ENCODE measurements at places on chromosomes 6 and 20.

DNA sequence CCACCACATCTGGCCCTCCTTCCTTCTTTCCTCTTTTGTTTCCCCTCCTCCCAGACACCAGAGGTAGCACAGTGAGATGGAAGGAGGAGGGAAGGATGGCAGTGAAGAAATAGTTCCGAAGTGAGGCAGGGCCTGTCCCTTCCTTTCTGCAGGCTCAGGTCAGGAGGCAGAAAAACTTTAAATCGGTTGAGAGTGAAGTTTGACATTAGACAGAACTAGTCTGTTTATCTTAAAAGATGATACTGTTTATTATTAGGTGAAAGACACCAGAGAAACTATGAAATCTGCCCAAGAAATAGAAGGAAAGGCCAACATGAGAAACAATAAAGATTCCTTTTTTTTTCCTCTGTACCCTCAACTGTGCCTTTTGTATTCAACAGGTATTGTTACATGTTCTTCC is 670.3 kb downstream of the UTRN start:
- DNase-seq: no peak

- no peak for DNase-seq
Measured at GRCh38 chr6:44925100-44925739, 402.9 kb upstream of the RUNX2 start.

DNA sequence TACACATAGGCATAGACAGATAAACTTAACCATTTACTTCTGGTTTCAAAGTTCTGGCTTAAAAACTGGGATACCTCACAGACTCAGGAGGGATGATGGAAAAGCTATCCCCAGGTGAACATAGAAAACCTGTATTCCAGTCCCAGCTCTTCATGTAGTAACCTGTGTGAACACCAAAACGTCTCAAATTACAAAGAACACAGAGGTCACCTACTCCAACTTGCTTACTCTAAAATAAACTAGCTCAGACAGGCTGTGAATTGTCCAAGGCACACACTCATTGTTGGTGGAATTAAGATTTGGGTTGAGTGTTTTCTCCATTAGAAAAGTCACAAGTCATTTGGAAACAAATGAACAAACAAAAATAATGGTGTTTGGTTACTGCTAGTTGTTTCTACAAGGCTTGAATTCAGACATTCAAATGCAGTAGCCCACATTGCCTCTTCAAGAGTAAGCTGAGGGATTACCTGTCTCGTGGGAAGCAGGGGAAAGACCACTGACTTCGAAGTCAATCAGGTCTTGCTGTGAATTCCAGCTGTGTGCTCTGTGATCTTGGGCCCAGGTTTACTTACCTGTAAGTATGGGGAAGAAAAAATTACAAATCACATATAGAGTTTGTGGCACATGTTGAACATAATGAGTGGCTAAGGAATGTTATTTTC is 48.2 kb upstream of the LRRC1 start:
- DNase-seq: no peak

GRCh38 chr20:3577366-3577765 is 85.8 kb downstream of the GFRA4 start:
- no peak for DNase-seq

GRCh38 chr6:114520976-114521375 is 178.2 kb upstream of the HS3ST5 start:
- DNase-seq: no peak

DNA sequence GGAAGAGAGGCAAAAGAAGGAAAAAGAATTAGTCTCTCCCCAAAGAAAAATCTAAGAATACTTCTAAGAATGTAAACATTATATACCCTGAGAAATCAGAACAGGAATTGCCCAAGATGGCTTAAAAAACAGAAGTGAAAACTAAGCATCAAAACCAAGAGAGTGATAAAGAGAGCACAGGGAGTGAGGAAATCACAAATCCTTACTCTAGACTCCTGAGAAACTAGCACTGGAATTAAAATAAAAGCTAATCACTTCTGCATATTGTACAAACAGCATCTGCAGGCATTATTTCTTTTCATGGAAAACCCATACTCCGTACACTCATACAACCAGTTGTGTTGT is 285.7 kb downstream of the BTBD9 start:
- no peak for DNase-seq

DNA sequence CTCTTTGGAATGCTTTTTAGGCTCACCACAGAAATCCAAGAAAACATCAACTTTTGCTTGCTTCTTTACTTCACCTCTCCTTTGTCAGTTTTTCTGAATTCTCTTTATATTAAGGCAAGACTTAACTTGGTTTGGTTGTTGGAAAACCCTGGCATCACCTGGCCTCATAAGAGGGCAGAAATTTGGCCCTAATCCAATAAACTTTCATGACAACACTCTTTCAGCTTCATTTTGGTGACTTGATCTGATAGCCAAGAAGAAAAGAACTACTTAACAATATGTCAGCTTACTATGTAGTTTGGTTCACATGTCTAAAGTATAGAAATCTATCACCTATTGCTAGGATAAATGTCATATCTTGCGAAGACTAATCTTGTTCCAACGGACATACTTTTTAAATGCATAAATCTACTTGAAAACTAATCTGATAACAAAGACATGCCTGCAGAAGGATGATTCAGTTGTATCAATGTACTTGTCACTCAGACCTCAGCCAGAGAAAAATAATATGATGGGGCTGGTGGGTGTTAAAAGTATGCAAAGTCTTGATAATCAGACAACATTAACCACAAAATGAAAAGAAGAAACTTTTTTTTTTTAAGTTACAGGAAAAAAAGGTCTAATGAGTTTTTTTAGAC is 19.3 kb upstream of the HBS1L start:
- no peak for DNase-seq

DNA sequence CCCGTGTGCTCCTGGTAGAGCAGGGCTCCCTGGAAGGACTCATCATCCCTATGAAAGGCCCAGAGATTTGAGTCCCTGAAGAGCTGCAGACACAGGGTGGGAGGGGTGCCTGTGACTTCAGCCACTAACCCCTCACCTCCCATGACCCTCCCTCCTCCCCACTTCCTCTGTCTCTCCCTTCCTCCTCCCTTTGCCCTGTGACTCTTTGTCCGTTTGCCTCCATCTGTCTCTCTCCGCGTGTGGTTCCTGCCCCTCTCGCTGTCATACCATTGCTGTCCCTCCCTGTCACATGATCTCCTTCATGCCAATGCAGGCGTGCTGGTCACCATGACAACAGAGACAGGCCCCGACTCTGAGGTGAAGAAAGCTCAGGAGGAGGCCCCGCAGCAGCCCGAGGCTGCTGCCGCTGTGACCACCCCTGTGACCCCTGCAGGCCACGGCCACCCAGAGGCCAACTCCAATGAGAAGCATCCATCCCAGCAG is 19.0 kb downstream of the EPB41L1 start:
- no peak for DNase-seq

- DNase-seq: no peak
Measured at GRCh38 chr20:7695635-7696034, 244.6 kb downstream of the HAO1 start.

GRCh38 chr6:40854592-40854991 is 184.4 kb downstream of the UNC5CL start:
- DNase-seq: no peak

DNA sequence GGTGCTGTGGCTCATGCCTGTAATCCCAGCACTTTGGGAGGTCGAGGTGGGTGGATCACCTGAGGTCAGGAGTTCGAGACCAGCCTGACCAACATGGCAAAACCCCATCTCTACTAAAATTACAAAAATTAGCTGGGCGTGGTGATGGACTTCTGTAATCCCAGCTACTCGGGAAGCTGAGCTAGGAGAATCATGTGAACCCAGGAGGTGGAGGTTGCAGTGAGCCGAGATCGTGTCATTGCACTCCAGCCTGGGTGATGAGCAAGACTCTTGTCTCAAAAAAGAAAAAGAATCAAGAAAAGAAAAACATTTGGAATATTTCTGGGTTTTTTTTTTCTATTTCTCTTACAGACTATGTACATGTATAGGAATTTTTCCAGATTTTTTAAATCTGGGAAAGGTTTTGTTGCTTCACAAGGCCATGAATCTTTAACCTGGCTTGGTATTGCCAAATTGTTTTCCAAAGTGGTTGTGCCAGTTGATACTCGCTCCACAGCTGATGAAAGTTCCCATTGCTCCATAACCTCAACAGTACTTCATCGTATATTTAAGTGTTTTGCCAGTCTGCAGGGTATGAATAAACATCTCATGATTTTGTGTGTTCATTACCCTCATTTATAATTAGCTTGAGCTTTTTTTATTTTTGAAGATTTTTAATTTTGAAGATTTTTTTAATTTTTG is 33.5 kb downstream of the RNF217 start:
- DNase-seq: no peak

DNA sequence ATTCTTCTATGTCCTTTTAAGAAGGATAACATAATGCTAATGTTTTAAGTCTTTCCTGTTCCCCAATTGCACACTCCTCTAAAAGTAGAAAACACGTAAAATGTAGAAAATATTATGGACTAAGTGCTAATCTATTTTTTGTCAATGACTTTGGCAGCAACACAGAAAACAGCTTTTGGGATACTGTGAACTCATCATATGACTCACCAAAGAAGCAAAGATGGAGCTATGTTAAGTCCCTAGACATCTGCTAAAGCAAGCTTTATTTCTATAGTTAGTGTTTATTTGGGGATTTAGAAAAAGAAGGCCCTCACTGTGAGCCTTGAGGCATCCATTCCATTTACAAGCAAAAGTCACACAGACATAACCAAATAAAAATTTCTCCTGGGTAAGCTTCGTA is 23.0 kb downstream of the OPN5 start:
- DNase-seq: no peak

GRCh38 chr20:13262671-13263360 is 41.7 kb downstream of the ISM1 start:
- no peak for DNase-seq

- no peak for DNase-seq
Measured at GRCh38 chr6:14450578-14450977, 333.0 kb downstream of the CD83 start.

DNA sequence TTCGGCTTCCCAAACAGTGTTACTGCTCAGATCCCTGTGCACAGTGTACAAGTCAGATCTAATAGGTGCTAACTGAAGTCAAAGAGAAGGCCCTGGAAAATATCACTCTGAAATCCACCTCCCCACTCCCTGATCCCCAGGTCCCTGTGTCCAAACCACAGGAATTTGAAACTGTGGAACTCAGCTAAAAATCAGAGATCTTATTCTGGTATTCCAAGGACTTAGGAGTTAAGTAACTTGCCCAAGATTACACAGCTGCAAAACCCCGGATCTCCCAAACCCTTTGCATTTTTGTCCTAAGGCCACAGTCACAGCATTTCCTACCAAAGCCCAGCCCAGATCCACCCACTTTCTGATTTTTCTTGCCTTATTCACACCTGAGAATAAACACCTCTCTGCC is 32.3 kb upstream of the SLC23A2 start:
- no peak for DNase-seq

DNA sequence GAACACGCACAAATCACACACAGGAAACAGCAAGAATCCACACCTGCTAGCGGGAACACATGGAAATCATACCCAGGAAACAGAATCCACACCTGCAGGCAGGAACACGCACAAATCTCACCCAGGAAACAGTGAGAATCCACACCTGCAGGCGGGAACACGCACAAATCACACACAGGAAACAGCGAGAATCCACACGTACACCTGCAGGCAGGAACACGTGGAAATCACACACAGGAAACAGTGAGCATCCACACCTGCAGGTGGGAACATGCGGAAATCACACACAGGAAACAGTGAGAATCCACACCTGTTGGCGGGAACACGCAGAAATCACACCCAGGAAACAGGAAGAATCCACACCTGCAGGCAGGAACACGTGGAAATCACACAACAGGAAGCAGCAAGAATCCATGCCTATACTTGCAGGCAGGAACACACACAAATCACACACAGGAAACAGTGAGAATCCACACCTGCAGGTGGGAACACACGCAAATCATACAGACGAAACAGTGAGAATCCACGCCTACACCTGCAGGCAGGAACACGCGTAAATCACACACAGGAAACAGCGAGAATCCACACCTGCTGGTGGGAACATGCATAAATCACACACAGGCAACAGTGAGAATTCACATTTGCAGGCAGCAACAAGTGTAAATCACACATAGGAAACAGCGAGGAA is 108.6 kb downstream of the DLL1 start:
- no peak for DNase-seq

DNA sequence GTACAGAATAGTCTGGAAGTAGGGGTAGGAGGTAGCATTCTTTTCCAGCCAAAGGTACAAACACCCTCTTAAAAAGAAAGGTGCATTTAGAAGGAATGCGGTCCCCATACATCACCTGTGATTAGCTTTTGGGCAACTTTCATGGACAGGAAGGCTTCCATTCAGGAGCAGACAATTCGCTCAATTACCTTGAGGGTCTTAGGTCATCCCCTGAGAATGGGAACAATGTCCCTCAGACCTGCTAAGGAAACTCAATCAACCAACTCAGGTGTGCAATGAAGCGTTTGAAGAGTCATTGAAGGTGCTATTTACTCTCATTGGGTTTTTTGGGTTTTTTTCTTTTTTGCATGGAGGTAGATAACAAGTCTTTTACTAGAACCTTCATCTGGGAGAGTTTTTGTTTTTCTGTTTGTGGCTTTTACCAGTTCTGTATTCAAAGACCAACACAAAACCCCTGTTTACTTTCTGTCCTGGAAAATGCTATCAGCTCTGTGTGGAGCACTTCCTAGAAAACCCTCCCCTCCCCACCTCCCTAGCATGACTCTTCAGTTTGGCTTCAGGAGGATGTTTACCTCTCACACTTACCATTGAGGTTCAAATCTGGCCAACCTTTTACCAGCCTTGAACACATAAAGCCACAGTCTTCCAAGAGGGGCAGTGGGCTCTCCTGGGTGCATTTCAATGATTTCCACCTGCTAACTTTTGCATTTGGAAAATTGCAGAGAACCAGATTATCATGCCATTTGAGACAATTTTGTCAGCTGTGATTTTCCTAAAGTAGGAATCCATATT is 271.2 kb upstream of the PRDM1 start:
- no peak for DNase-seq

DNA sequence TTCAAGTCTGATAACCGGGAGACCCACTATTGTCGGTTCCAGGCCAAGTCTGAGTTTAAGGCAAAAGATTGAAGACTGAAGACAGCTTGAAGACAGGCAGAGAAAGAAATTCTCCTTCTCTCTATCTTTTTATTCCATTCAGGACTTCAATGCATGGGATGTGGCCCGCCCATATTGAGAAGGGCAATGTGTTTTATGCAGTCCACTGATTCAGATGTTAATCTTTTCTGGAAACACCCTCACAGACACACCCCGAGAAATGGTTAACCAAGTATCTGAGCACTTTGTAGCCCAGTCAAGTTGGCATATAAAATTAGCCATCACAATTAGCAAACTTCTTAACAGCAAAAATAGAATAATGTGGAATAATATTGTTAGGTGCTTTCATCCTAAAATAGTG is 75.5 kb upstream of the FABP7 start:
- DNase-seq: no peak
